ENCODE measurements at places on chromosomes 4 and X.
A peak's percentile ranks its signal among the peaks of the same experiment; 100 is the strongest.

GRCh38 chr4:46817806-46818205, 91.2 kb downstream of the COX7B2 start:
- DNase-seq: no peak

GRCh38 chrX:86121916-86122315, 26.3 kb upstream of the DACH2 start:
- DNase-seq: no peak

GRCh38 chr4:165312506-165312905, 15.0 kb upstream of the MSMO1 start:
- no peak for DNase-seq

GRCh38 chr4:138910195-138910913, 105.2 kb upstream of the NOCT start:
- peak; percentile 60 for DNase-seq

GRCh38 chr4:10186228-10187214, 69.9 kb upstream of the WDR1 start:
- DNase-seq: no peak

GRCh38 chrX:153831429-153832150, 1.2 kb upstream of the PDZD4 start:
- no peak for DNase-seq

- DNase-seq: no peak
Observed at GRCh38 chr4:53315300-53315699, 50.6 kb downstream of the SCFD2 start.

DNA sequence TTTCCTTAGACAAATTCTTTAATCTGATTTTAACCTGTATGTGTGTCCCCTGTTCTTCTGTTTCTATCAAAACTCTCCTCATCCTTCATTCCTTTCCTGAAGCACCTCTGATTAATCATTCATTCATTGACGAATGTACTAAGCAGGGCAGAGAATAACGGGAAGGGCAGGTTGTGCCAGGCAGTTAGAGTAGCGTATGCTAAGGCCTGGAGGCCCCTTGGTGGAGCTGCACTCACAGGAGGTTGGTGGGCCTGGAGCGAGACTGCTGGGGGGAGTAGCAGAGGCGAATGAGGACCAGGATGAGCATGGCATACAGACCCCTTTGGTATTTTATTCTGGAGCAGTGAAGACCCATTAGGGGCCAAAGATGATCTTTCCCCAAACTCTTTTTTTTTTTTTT, 22.5 kb downstream of the PTTG2 start:
- no peak for DNase-seq

DNA sequence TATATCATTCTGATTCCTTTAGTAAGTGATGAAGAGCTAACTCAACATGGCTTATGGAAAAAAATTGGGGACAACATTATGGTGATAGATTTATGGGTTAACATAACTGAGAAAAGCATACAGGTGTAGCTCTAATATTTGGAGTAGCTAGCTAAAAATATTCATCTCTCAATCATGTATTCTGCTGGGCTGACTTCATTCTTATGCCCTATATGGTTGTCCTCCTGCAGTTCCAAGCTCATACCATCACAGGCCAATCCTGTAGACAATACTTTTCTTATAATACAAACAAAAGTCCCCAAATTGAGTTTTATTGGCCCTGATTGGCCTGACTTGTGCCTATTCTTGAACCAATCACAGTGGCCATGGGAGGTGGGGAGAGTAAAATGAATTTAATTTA, 6.7 kb upstream of the FAM241A start:
- no peak for DNase-seq

DNA sequence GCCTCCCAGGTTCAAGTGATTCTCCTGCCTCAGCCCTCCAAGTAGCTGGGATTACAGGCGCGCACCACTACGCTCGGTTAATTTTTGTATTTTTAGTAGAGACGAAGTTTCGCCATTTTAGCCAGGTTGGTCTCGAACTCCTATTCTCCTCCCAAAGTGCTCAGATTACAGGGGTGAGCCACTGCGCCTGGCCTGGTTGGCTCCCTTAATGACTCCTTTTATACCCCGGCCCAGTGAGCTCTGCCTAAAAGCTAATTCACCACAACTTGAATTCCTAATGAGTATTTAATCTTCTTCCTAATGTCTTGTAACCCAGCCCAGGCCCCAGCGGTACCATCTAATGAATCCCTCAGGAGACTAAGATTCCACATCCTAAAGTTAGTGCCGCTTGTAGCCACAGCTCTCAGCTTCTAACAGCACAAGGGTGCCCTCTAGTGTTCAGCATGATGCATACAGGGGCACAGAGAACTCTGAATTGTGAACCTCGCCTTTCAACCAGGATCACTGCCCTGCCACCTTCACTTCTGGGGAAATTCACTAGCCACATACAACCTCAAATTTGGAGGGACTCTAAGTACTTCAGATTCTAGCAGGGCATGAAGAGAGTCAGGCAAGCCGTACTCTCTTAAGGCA, 89.5 kb downstream of the OR13H1 start:
- peak; percentile 59 for DNase-seq

- no peak for DNase-seq
Observed at GRCh38 chr4:22962295-22962694, 269.6 kb downstream of the GBA3 start.

DNA sequence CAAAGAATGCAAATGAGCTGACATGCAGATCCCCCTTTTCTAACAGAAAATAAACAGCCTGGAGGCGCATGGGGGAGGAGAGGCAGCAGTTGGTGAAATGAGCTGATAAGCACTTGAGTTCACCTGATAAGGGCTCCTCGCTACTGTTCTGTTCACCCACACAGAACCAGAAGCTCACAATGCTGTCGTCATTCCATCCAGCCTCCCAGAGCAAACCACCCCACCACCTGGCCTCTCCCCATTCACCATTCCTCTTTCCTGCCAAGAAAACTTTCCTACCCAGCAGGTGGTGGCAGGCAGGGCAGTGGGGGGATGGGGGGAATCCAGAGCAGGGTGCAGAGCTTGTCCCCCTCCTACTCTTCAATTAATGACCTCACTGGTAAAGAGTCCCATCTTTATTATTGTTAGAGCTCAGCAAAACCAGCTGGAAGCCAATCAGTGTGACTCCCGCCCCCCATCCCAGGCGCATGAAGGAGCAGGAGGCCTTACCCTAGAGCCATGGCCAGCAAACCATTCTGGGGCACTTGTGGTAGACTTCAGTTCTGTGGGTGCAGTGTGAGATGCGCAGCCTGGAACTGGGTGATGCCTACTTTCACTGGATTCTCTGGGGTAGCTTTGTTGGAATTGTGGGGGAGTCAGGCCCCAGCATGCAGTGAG, 350.3 kb downstream of the ZIC3 start:
- DNase-seq: no peak

GRCh38 chr4:32087211-32087610, 1367.0 kb downstream of the PCDH7 start:
- no peak for DNase-seq

DNA sequence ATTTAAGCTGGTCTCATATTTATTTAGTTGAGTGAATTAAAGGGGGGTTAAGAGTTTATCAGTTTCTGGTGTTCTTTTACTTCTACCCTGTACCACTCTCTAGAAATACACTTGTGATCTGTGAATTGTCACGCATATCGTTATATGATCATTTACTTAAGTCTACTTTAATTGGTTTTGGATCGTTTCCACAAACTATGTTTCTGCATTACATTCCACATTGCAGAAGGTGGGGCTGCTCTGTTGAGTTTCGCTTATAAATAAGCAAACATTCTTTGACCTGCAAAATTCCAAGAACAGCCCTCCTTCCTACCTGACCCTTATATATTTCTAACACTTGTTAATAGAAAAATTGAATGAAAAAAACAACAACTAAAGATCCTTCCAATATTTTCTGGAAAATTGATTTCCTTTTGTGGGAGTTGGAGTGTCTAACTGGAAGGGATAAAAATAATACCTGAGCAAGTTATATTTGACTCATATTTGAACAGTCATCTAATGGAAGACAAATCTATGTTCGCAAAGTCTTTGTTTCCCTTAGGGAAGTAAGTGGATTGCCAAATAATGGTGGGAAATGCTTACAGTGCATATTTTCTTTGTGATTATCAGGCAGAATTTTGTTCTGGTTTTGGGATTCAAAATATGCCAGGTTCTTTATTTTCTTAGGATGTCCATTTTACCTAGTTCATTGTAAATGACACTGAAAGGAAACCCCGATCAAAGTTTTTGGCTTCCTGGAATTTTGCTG, 152.7 kb downstream of the RELL1 start:
- DNase-seq: no peak

DNA sequence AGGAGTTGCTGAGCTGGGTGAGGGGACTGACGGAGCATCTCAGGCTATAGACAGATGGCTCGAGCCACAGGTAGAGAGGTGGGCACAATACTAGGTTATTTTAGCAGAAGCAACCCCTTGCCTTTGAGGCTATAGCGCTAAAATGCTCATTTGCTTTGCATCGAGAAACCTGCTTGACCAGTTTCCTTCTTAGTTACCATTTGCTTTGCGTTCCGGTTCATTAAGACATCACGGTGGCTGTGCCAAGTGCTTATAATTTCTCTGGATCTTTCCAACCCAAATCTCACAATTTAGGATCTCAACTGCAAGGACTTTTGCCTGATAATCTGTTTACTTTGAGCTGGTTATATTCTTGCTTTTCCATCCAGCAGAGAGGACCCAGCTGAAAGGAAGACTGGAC, 40.8 kb downstream of the DLG3 start:
- DNase-seq: peak; percentile 74

DNA sequence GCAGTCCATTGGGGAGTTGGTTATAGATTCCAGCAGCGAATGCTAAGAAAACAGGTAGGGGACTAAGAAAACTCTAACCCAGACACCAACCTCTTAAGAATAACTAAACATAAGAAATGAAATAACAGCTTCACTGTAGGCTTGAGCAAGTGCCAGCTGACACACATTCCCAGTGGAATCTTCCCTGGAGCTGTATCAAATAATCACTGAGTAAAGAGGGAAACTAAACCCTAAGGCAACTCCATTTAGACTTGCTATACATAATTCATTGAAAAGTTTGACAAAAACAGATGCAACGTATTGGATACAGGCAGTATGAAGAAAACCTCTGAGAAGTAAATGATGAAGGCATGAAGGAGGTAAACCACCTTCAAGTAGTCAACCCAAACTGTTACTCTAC, 293.5 kb downstream of the OPHN1 start:
- DNase-seq: no peak

DNA sequence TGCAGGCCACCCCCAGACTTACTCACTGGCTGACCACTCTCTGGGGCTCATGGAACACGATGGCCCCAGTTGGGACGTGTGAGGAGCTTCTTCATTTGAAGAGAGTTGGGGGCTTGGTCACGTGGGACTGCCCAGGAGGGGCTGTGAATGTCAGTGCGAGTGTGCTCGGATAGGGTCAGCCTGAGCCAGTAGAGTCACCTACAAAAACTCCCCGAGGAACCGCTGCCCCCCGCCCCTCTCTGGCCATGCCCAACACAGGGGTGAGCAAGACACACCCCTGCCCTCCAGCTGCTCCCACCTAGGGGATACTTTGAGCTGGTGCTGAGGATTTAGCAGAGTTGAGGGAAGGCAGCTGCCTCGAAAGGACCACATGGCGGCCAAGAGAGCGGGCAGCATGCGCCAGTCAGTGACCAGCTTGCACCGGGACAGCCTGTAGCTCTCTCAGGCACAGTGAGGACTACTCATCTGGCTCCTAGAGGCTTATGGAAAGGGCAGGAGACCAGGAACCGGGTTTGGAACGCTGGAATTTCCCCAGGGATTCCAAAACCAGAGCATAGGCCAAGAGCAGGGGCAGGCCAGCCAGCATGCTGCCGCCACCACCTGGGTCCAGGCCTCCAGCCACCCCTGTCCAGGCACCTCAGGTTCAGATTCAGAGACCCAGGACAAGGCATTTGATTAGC, 8.4 kb downstream of the PNMA6E start:
- DNase-seq: no peak

- no peak for DNase-seq
Observed at GRCh38 chrX:4028151-4028550, 314.7 kb upstream of the PRKX start.

GRCh38 chrX:109839694-109840567, 106.9 kb upstream of the ACSL4 start:
- no peak for DNase-seq

GRCh38 chr4:1459081-1459721, 53.0 kb upstream of the NKX1-1 start:
- DNase-seq: no peak

GRCh38 chrX:110204986-110205385, 112.9 kb downstream of the AMMECR1 start:
- DNase-seq: no peak

- DNase-seq: no peak
Observed at GRCh38 chr4:69811166-69811565, 48.8 kb downstream of the SULT1E1 start.

DNA sequence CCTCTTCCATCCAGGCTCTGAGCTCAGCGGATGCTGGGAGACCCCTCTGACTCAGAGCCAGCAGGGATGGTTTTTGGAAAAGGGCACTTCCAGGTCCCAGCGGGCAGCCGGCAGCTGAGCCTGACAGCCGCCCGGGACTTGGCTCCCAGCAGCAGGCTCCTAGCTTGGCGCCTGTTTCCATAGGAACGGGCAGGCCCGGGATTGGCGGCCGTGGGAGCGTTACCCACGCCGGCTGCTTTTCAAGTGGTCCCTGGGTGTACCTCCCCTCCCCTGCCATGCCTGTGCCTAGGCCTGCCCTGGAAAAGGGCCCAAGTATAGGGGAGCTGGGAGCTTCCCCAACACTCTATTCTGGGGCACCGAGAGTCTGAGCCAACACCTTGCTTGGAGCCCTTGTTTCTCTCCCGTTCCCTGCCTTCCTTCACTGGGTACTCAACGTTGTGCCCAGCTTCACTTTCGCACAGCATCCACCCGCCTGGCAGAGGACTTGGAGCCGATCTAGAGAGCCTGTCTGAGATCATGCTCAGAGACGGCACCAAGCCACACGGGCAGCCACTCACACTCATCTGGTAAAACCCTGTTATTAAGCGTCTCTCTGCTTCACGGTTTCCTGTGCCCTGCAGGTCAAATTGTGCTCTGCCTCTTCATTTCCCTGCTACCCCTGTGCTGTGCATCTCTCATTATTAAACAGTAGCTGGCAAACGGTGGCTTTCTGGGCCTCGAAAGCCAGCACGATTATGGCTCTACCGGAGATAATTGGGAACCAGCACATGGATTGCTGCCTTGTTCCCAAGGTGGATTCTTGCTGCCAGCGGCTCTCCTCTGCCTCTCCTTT, 521.5 kb downstream of the BCOR start:
- peak; percentile 90 for DNase-seq

GRCh38 chr4:62271107-62271506, 1071.0 kb downstream of the ADGRL3 start:
- DNase-seq: no peak

GRCh38 chrX:12174358-12174757, 36.1 kb downstream of the FRMPD4 start:
- DNase-seq: no peak

DNA sequence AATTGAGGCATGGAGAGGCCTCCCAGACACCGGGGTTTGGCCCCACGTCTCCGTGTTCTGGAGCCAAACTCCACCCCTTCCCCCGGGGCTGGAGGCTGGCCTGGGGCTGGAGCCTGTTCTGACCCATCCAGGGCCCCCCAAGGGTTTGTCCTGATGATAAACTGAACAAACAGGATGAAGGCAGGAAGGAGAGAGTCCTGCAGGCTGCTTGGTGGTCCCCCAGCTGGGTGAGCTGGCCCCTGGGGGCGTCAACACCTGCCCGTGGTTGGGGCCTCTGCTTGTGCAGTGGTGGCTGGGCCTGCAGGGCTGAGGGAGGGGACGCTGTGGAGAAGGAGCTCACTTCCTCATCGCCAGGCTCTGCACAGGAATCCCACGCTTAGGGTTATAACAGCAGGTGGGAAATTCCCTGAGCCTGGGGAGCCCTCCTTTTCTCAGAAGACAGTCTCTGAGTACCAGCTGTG, 2.3 kb downstream of the SH3TC1 start:
- DNase-seq: no peak

- DNase-seq: no peak
Observed at GRCh38 chr4:180680305-180680704, 1562.9 kb upstream of the TENM3 start.

All from NCI-H345 (cell line).